Hematopoietic multipotent progenitor cell (in vitro differentiated cells): ENCODE measurements at places on chromosomes 5 and 9.

DNA sequence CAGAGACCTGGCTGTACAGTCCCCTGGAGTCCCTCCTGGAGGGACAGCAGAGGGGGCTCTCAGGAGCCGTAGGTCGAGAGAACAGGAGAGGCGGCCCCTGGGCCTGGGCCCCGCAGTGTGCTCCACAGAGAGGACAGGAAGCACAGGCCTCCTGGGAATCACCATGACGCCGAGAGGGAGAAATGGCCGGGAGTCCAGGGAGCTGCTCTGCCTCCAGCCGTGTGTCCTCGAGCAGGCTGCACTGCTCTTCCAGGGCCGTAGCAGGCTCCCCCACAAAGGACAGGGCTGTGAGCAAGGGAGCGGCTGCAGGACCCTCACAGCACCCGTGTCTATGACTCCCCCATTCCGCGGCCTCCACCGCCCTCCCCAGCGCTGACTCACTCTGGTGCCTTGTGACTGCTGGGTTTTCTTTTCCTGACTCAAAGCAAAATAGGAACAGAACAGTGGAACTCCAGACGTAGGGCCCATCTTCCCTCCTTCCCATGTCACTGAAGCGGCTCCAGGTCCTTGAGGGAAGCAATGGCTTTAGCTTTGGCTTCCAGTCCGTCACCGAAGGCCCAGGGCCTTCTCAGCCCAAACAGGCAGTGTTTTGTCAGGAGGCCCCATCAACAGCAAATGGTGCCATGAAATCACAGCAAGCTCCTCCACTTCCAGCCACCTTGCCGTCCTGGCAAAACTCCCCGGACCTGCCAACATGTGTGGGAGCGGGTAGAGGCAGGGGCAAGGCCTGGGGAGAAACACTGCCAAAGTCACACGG lies 114.2 kb downstream of the LHFPL2 start:
- DNase-seq = no peak

DNA sequence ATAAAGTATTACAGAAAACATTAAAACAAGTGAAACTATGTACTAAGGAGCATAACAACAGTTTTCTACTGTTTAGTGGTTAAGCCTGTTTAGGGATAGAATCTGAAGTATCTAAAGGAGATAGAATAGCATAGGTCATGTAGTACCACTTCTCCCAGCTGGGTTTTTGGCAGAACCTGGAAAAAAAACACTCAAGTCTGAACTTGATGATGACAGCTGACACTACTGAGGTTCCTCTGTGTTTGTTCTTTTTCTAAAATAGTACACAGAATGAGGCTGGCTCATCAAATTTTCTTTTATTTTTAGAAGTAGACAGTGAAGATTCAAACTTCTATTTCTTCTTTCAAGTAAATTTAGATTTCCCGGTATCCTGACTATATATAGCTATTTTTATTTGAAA lies 203.8 kb upstream of the ACO1 start:
- no peak for DNase-seq

DNA sequence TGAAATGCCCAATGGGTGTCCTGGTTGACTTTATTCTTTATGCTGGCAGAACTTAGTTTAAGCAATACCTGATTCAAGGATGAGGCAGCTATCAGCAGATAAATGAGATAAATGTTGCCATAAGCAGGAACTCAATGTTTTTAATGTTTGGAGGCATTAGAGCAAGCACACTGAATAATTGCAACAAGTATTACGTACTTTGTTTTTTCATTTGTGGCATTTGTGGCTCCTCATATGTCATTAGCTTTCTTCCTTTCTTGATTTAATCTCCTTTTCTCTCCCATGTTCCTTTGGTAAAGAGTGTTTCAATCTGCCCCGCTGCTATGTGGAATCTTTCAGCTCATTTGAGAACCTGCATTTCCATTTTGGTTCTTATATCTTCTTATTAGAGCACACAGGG lies 6.4 kb upstream of the NR3C1 start:
- DNase-seq = no peak

DNA sequence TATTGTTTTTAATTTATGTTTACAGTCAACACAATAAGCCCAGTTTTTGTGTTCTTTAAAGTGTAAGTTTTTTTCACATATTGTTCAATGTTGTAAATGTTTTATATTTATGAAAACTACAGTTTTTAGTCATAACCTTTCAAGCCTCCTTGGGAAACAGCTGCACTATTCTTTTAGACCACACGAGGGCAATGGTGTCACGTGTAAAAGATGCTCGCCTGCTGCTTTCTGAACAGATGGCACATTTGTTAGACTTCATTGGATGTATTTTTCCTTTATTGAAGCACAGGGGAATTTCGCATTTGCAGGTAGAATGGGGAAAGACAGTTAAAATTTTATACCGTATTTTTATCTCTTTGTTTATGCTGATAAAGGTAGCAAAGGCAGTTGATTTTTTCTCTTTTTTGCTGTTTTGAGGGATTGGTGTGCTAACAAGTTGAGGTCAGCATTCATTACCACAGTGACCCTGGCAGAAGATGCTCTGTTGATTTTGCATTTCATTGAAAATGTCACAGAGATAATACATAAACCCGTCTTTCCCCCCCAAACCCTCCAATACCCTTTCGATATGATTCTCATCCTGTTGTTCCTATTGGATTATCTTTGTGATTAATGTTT lies 59.0 kb downstream of the MAT2B start:
- peak; percentile 33 for DNase-seq

GRCh38 chr5:93294199-93294598 lies 286.8 kb downstream of the NR2F1-AS1 start:
- no peak for DNase-seq

- peak; percentile 70 for DNase-seq
Measured at GRCh38 chr5:74149395-74149794, 491.1 kb downstream of the ENC1 start.

- no peak for DNase-seq
Measured at GRCh38 chr5:140189977-140190871, 15.2 kb downstream of the CYSTM1 start.

DNA sequence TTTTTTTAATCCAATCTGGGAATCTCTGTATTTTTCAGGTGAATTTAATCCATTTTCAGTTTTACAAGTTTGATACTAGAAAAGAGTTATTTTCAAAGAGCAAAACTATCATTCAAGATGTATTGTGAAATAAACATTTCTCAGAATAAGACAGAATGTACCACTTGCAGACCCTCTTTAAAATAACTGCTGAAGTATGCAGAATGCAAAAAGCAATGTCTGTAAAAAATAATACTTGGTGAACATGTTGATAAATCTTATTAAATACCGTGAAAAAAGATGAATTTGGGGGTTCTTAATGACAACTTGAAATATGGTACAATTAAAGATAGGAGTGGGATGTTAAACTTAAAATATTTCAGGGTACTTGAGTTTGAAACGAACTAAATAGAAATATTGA lies 26.1 kb upstream of the RASA1 start:
- DNase-seq = no peak

DNA sequence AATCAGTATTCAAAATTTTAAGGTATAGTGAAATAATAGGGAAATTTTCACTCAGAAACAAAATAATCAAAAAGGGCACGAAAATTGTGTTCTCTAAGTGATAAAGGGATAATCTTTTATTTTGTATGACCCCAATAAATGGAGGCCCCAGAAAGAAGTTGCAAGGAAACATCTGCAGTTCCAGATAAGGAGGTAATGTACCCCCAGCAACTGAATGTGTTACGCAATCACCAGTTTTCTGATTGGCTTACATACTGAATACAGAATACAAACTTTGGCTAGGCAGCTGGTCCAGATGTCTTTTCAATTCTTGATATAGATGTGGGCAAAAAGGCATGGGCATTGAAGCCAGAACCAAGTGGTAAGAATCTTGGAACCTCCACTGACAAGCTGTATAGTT lies 1.7 kb upstream of the TOPORS start:
- peak; percentile 88 for DNase-seq

DNA sequence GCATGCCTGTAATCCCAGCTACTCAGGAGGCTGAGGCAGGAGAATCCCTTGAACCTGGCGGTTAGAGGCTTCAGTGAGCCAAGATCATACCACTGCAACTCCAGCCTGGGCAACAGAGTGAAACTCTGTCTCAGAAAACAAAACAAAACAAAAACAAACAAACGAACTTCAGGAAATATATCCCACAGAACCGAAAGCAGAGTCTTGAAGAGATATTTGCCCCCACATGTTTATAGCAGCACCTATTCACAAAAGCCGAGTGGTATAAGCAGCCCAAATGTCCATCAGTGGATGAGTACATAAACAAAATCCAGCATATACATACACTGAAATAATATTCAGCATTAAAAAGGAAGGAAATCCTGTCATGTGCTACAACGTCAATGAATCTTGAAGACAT lies 57.6 kb upstream of the GRIN3A start:
- no peak for DNase-seq
